Daoy (cell line): ENCODE measurements at places on chromosomes 6 and 20. TPM values are rescaled to one million over a fixed set of nuclear protein-coding genes. Genes with fewer than 3 reads are reported as not detected.

Gene TRIM40
- not detected in 2 replicates for total RNA-seq

Gene PTCHD4
- total RNA-seq = not detected in 2 replicates

Gene DYNLT2
- total RNA-seq = 1.8 and 2.3 TPM in 2 replicates

Gene RANBP9
- 20.8 and 23.4 TPM in 2 replicates for total RNA-seq

Gene LINC00237
- 4.4 TPM in 1 of 2 replicates, not detected in the other for total RNA-seq

Gene CSNK2A1
- total RNA-seq = 123 and 154 TPM in 2 replicates

Gene SLC22A16
- total RNA-seq = not detected in 2 replicates

Gene PRPH2
- not detected in 2 replicates for total RNA-seq

Gene ZC2HC1B
- not detected in 2 replicates for total RNA-seq

Gene FOXP4
- total RNA-seq = 3.0 and 3.7 TPM in 2 replicates

Gene STXBP5
- total RNA-seq = 22.7 and 61.3 TPM in 2 replicates

Gene RSPO3
- total RNA-seq = not detected in 2 replicates

Gene OR2J1
- total RNA-seq = not detected in 2 replicates

Gene ARG1
- not detected in 2 replicates for total RNA-seq

Gene CCM2L
- total RNA-seq = 1.0 and 2.1 TPM in 2 replicates

Gene NCOA5
- 25.3 and 28.0 TPM in 2 replicates for total RNA-seq

Gene ADGB
- total RNA-seq = 1.4 TPM in 1 of 2 replicates, not detected in the other

Gene ELOVL2
- total RNA-seq = 11.3 and 11.5 TPM in 2 replicates

Gene SEL1L2
- total RNA-seq = not detected in 2 replicates

Gene OR2H2
- not detected in 2 replicates for total RNA-seq

Gene PNISR
- 28.5 and 43.5 TPM in 2 replicates for total RNA-seq

Gene EYS
- not detected in 2 replicates for total RNA-seq

Gene RGS17
- total RNA-seq = 8.3 and 8.7 TPM in 2 replicates

Gene PIGU
- 9.7 and 11.7 TPM in 2 replicates for total RNA-seq

Gene KCTD20
- total RNA-seq = 93.1 and 107 TPM in 2 replicates

Gene GPX5
- total RNA-seq = not detected in 2 replicates

Gene HSPA1A
- total RNA-seq = 148 and 171 TPM in 2 replicates
